HFFc6 (cell line): ENCODE measurements at places on chromosomes 1 and 21.

DNA sequence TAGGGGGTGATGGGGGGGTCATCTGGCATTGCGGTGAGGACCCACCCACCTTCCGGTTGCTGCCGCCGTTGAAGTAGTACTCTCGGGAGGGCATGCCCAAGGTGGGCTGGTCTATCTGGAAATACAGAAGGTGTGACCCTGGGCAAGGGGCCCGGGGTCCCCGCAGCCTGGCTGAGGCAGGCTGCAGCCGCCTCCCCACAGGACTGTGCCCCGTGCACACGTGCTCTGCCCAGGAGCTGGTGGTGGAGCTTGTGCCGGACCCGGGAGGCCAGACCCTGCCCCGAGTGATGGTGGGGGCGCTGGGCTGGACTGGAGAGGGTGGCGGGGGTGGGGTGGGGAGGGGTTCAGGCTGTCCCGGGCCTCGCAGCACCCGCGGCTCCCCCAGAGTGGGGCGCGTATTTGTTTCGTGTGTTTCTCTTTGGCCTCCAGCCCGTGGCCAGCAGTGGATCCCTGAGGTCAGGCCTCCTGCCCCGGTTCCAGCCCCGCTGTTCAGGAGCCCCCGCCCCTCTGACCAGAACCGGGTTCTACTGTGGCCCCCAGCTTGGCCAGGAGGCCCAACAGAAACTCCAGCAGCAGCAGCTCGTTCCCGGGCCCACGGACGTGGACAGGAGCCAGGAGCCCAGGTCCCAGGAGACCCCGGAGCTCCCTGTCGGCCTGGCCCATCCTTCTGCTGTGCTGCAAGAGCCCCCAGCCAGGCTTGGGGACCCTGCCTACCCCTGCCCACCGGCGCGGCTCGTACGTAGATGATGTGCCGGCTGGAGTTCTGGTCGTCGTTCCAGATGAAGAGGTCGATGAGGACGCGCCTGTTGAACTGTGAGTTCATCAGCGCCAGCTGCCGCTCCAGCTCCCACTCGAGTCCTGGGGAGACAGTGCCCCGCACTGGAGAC, 19.2 kb downstream of the PRXL2B start:
- DNase-seq, result no peak

DNA sequence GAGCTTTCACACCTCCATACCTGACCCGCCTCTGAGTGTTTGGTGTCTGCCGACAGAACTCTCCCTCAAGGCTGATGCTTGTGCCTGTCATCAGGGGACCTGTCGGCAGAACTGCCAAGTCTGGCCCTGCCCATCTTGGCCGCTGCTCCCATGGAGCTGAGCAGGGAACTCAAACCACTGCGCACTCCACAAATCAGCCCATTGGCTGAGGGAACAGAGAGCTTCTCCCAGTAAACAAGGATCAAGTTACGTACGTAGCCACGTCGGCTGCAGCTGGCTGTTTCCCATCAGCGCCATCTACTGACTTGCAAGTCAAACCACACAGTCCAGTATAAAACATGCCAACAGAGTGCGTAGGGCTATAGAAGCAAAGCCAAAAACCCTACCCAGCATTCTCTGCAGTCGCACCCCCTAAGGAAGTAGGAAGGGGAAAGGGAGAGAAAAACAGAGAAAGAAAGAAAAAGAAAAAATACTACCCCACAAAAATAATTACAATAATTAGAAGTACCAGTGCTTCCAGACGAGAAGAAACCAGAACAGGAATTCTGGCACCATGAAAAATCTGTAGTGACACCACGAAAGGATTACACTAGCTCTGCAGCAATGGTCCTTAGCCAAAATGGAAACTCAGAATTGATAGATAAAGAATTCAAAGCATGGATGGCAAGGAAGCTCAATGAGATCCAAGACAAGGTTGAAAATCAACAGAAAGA, 13.1 kb downstream of the KRTAP13-1 start:
- no peak for DNase-seq

- no peak for DNase-seq
Observed at GRCh38 chr1:186670297-186671135, 9.7 kb downstream of the PTGS2 start.

DNA sequence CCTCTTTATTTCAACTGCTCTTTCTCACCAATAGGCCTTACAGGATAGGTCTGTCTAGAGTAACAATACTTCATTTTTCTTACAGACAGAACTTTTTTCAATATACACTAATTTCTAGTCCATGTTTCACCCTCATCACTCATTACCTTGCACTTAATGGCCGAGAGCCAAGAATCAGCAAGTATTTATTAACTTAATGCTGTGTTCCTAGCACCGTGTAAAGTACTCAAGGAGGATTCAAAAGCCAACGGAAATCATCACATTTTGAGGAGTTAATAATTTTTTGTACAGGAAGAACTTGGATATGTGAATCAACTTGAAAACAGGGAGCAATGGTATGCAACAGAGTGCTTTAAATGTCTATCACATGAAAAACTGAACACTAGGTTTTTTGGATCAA, 102.0 kb downstream of the PTPN14 start:
- no peak for DNase-seq

DNA sequence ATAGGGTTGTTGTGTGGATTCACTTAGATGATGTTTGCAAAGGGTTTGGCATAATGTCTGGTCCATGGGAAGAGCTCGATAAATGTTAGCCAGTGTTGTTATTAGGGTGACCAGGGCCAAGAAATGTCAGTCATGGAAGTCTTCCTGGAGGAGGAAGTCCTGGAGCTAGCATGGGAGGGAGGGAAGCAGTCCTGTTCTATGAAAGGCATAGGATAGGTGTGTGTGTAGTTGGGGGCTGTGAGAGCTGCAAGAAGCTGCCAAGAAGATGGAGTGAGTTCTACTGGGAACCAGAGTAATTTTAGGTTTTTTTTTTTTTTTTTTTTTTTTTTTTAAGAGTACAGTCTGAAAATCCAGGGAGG, 4.7 kb downstream of the LGR6 start:
- DNase-seq, result no peak

- no peak for DNase-seq
Observed at GRCh38 chr1:48026275-48026674, 29.1 kb upstream of the TRABD2B start.
